GM10248 (cell line): ENCODE measurements at places on chromosomes 11 and 22.

DNA sequence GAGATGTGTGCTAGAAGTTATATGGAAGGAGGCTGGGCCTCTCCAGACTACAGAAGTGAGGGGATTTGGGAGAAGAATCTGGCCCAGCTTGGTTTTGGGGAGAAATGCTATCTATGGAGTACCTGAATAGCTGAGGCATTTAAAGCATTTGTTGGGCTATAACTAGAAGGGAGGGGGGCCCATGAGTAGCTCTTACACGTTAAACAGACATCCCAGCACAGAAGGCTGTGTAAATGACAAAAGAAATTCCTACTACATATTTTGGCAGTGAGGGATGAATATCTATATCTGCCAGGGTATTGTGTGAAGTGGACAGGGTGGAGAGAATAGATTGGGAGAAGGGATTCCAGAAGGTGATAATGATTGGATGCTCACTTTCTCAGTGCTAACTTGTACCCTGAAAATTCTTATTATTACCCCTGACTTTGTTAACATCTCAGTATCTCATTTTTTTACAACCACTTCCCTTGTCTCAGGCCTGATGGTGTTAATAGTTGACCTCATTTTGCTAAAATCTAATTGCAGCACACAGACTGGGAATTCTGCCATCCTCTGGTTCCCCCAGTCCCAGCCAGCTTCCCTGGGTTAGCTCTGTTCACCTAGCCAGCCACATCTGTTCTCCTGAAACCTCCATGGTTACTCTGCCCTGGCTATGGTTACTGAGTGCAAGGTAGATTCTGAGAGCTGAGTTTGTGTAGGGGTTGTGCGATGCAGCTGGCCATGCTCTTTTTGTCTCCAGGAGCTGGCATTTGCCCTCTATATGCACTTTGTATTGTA lies 28.8 kb upstream of the RRM1 start:
- DNase-seq: no peak

DNA sequence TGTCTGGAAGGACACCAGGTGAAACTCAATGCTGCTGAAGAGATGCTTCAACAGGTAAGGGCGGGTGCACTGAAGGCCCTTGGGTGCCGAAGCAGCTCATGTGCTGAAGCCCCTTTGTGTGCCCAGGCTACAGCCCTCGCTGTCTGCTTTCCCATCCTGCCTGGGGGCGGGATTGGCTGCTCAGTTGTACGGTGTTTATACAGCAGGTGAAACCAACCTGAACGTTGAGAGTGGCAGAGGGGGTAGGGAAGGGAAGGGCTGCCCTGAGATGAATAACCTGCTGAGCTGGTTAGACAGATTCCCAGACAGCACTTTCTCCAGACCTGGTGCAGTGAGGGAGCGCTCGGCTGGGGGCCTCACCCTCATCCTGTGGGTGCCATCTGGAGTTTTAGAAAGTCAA lies 75.7 kb downstream of the CYB5R2 start:
- DNase-seq: no peak

GRCh38 chr11:45025716-45026492 lies 75.2 kb upstream of the TP53I11 start:
- peak; percentile 26 for DNase-seq

GRCh38 chr11:127458561-127458960 lies 458.0 kb upstream of the KIRREL3 start:
- DNase-seq: no peak

DNA sequence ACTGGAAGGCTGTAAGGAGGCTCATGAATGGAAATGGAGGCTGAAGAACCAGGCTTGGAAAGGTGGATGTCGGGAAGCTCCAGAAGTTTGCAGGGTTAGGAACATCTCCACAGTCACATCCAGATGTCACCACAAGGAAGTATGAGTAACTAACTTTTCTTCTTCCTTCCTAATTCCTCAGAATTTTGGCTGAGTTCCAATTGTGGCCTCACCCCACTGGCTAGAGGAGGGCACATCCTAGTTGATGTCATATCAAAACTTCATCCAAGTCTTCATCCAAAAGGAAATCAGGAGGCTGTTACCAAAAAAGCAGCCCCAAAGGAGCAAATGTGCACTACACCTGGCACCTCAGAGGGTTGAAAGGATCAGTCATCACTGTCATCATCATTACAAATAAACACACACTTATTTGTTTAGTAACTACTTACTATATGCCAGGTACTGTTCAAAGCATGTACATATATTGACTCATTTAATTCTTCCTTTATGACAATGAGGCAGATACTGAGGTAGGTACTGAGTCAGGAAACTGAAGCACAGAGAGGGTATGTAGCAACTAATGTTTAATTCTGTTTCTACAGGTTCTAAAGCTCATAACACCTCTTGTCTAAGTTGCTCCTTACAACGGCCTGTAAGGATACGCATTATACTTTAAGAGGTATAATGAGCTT lies 7.3 kb upstream of the PTPN5 start:
- DNase-seq: no peak

DNA sequence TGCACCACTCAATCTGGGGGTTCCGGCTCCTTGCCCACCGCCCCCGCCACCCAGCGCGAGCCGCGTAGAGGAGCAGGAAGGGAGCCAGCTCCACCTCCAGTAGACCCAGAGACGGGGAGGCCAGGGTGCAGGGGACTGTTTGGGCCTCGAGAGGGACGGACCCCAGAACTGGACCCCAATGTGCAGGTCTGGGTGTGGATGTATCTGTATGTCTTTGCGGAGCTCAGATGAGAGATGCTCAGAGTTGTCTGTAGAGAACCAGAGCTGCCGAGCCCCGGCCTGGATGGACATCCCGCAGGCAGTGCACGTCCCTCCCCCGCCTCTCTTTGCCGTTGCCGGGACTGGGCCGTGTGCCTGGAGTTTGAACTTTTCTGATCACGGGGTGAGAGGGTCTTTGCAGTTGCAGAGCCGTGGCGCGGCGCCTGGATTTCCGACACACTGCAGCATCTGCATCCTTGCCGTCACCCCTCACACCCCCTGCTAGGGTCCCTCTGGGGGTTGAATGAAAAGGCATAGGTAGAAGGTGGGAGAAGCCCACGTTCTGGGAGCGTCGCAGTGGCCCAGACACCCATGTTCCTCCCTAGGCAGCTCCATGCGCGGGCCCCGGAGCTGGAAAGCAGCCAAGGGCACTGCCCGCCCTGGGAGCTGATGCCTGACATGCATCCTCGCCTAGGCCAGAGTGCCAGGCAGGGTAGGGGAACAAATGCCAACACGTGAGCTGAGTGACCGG lies 105.2 kb downstream of the KCNQ1 start:
- DNase-seq: no peak

- no peak for DNase-seq
Observed at GRCh38 chr22:45896153-45896951, 80.6 kb downstream of the WNT7B start.

- no peak for DNase-seq
Observed at GRCh38 chr11:12811861-12812260, 137.6 kb downstream of the TEAD1 start.

- no peak for DNase-seq
Observed at GRCh38 chr22:19903031-19903430, 38.5 kb upstream of the COMT start.
